ENCODE measurements at places on chromosomes 13 and 19. TPM values are rescaled to one million over a fixed set of nuclear protein-coding genes. Genes with fewer than 3 reads are reported as not detected.

- no peak for DNase-seq
These were observed 530.0 kb downstream of the PCDH9 start for GRCh38 chr13:66700117-66700601.

DNA sequence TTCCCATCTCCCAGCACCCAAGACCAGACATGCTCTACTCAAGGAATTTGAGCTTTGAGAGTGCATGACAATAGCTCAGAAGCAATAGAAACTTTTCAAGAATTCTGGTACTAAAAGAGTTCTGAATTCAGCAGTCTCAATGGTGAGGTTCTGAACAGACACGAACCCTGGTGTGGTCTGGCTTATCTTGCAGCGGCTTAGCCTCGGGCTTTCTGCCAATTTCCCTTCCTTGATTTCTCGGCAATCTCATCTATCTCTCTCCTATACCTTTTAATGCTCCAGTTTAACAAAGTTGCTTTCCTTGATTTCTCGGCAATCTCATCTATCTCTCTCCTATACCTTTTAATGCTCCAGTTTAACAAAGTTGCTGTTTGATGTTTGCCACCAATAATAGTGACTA is 174.6 kb downstream of the SPRY2 start:
- DNase-seq, result no peak

DNA sequence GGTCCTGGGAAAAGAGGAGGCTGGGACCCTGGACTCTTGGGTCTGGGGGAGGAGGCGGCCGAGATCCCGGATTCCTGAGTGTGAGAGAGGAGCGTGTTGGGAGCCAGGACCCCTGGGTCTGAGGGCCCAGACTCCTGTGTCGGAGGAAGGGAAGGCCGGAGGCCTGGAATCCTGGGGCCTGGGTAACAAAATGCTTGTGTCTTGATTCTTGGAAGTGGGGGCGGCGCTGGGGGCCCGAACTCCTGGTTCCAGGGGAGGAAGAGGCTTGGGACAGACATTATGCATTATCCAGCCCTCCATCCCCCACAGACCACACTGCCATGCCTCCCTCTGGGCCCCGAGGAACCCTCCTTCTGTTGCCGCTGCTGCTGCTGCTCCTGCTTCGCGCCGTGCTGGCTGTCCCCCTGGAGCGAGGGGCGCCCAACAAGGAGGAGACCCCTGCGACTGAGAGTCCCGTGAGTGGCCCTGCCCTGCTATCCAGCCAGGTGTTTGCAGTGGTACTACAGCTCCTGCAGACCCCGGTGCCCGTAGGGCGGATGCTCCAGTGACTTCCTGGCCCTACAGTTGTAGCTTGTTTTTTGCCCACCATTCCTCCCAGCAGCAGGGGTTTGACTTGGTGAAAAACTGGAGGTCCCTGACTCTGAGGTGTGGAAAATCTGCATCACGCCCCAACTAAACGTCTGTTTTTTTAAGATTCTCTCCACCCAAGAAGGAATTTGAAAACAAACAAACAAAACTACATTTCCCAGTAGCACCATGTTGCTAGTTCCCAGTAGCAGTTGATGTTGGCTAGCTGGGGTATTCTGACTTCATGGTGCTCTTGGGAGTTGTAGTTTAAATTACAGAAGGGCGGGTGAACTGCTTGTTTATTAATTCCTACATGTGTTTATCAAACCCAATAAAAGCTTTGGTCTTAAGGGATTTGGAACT is 630 bp downstream of the NUCB1 start:
- DNase-seq, result peak; percentile 34

CLDND2 gene
- not detected for total RNA-seq

TMEM255B gene
- 1.8 TPM for total RNA-seq

DNA sequence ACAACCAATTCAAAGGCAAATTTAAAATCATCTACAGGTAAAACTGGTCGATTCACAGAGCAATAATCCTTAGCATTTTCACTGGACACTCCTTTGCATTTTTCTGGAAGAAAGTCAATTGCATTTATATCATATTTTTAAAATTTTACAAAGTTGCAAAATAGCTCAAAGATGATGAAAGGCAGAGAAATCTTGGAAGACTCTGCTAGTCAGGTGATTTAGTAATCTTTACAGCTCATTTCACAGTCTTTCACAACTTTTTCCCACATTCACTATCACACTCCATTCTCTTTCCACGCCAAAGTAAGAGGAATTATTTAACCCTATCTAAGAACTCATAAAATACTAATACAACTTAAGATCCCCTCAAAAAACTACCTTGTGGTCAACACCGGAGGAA is 1063.8 kb downstream of the EFNB2 start:
- DNase-seq, result no peak

DNA sequence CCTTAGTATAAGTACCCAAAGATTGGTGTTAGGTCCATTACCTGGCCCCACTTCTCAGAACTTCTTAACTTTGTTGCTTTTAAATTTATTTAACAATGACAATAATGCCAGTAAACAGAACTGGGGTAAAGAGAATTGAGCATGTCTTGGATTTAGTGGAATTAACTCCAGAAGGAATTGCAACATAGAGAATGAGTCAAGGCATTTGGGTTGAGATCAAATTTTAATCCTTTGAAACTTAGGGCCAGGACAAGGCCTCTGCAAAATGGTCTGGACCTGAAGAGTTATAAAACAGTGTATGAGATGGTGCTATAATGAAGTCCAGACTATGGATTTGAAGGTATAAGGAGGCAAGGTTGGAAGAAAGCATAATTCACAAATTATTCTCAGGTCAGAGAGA is 1030.4 kb downstream of the SLITRK5 start:
- no peak for DNase-seq

TJP3 gene
- total RNA-seq, result 11.8 TPM

GRCh38 chr13:40366119-40366518 is 300.3 kb downstream of the FOXO1 start:
- no peak for DNase-seq

- no peak for DNase-seq
These were observed 30.3 kb downstream of the TDRD3 start for GRCh38 chr13:60427285-60427684.

GRCh38 chr19:51689751-51690453 is 3.2 kb upstream of the SPACA6 start:
- peak; percentile 43 for DNase-seq

ACP5 gene
- total RNA-seq, result 3.5 TPM

GRCh38 chr19:2986951-2987524 is 9.7 kb downstream of the TLE6 start:
- DNase-seq, result no peak

GFY gene
- not detected for total RNA-seq

GRCh38 chr19:48862827-48863226 is 5.6 kb downstream of the PLEKHA4 start:
- no peak for DNase-seq

DNA sequence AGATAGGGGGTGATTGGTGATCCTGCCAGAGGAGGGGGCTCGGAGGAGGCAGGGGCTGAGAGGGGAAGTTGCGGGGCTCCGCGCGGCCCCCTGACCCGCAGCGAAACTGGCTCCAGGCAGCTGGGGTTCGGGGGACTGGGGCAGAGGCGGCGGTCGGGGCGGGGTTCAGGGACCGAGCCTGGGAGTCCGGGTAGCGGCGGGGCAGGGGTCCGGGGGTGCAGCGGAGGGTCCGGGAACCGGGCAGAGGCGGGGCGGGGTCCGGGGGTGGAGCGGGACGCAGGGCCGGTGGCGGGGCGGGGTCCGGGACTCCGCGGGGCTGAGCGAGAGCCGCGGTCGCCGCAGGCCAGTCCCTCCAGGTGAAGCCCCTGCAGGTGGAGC is 1.2 kb downstream of the MADCAM1 start:
- DNase-seq, result no peak

CHAF1A gene
- 4.0 TPM for total RNA-seq

MEIOSIN gene
- not detected for total RNA-seq

DNA sequence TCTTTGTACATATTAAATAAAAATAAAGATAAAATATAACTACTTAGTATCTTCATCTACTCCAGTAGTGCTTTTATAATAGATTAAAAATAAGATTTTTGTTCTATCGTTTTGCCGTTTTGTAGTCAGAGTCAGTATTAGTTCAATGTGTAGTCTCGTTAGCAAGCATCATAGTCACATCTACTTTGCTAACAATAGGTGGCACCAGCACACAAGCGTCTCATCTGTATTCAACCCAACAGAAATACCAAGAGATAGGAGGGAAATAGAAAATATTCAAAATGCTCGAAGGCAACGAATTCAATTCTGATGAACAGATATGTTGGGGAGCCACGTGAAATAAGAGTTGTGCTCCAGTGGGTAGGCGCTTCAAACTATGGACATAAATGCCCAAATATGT is 21.4 kb upstream of the MICU2 start:
- DNase-seq, result no peak

DNA sequence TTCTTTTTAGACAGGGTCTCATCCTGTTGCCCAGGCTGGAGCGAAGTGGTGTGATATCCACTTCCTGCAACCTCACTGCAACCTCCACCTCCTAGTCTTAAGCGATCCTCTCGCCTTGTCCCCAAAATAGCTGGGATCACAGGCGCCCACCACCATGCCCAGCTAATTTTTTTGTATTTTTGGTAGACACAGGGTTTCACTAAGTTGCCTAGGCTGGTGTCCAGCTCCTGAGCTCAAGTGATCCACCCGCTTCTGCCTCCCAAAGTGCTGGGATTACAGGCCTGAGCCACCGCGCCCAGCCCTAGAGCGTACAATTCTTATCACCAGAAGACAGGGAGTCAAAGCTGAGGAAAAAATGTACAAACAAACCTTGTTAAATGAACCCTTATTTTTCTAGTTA is 4.5 kb upstream of the ELOF1 start:
- no peak for DNase-seq

DNA sequence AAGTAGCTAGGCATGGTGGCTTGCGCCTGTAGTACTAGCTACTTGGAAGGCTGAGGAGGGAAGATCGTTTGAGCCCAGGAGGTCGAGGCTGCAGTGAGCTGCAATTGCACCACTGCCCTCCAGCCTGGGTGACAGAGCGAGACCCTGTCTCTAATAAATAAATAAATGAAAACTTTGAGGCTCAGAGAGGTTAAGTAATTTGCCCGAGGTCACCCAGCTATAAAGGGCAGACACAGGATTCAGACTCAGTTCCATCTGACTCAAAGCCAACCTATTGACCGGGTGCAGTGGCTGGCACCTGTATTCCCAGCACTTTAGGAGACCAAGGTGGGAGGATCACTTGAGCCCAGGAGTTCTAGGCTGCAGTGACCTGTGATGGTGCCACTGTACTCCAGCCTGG is 7.4 kb upstream of the OLFM2 start:
- DNase-seq, result no peak

GRCh38 chr13:51814825-51815650 is 11.1 kb upstream of the DHRS12 start:
- DNase-seq, result peak; percentile 70

DNA sequence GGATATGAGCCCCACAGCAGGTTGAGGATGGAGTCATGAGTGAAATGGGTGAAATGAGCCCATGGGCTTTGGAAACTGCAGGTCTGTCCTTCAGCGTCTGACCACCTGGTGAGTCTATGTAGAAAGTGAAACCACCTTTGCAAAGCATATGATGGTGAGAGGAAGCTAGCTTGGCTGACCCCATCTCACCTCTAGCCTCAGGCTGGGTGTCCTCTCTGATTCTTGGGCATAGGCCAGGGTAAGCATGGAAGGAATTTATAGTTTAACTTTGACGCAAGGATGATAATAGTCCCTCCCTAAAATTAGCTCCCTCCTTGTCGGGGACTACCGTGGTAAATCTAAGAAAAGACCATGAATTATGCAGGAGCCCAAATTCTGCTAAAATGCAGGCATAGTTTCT is 16.8 kb upstream of the PSG9 start:
- no peak for DNase-seq

DNA sequence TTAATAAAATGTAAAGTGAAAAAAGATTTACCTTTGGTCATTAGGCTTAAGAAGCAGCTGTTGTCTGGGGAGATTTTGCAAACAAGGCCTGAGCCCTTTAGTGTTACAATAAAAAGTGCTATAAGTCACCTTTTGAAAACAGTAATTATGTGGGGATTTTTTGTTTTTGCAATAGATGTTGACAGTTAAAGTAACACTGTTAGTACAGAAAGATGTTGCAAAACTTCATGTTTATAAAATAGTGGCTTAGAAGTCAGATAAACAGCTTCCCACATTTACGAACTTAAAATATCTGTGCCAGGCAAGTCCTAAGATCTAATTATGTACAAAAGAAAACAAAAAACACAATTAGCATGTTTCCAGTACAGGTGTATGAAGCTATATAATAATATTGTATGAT is 138.0 kb upstream of the IRS2 start:
- DNase-seq, result no peak

DNA sequence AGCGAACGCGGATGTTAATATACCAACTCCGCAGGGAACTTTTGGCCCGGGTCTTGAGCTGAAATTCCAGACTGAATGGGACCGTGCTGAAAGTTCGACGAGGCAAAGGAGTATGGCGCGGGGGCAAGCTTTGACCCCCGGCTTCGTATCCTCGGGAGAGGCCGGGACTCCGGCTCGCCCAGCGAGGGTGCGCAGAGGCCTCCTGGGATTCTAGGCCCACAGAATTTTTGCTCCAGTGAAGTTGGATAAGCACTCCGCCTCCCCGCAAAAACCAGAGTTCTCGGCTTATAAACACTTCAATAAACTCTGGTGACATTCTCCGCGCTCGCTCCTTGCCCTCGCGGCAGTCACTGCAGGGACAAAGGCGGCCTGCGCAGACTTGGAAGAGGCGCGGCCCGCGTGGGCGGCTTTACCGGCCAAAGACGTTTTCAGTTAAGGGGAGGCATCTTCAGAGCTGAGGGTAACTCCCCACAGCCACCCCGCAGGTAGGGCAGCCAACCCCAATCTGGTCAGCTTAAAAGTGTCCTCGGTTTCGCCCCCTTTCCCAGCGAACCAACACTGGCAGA is 112.6 kb downstream of the KCNRG start:
- DNase-seq, result no peak

DNA sequence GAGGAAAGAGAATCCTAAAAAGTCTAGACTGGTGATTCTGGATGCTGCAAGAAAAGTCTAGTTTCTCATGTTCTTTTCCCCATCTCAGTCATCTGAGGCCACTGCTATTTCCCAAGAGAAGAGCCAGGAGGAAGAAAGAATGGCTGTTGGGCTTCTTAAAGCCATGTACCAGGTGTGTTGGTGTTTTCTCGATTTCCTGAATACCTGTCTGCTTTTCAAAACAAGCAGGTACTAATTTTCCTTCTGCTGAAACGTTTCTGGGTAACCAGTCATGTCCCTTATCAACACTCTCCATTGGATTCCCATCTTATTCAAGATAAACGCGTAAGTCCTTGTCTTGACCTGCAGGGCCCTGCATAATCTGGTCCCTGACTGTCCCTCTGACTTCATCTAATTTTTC is 1.1 kb downstream of the ZNF570 start:
- no peak for DNase-seq

NOTCH3 gene
- 8.4 TPM for total RNA-seq

C5AR1 gene
- 4.3 TPM for total RNA-seq
